ENCODE measurements at places on chromosomes 2 and 18.

- no peaks in the 10 kb centered on the region for H3K27me3 ChIP-seq
- H3K27ac ChIP-seq, result no peak overlapping the region
- no peak for DNase-seq
- no peak overlapping the region for H3K4me3 ChIP-seq
- H3K4me1 ChIP-seq, result no peaks in the 10 kb centered on the region
These were observed 11.2 kb downstream of the DBI start for GRCh38 chr2:119377993-119378345.

DNA sequence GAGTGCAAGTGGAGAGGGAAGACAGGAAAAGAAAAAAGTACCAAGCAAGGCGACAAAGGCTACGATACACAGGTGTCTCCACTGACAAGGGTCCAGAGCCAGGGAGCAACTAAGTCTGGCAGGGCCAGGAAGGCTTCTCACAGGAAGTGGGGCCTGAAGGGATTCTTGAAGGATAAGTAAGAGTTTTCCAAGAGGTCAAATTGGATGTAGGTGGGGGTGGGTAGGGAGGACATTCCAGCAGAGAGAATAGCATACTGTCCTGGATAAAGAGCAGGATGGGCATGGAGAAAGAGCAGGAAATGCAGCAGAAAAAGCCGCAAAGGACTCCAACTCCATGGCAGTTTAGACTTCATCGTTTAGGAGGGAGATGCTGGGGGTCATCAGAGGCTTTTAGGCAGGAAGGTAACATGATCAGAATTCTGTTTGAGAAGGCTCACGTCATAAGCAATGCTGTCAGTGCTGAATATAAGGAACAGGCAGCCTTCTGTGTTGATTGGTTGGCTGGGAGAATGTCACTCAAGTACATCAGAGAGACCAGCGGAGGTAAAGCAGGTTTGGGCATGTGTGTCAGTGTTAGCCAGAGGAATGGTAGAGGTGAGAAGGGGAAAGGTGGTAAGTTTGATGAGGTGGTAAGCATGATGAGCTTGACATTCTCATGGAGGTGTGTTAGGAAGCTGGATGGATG, 35.1 kb downstream of the ARHGAP25 start:
- no peak overlapping the region for H3K27ac ChIP-seq
- H3K4me3 ChIP-seq, result no peak overlapping the region
- no peaks in the 10 kb centered on the region for H3K27me3 ChIP-seq
- no peaks in the 10 kb centered on the region for H3K4me1 ChIP-seq
- H3K36me3 ChIP-seq, result no peaks in the 10 kb centered on the region

DNA sequence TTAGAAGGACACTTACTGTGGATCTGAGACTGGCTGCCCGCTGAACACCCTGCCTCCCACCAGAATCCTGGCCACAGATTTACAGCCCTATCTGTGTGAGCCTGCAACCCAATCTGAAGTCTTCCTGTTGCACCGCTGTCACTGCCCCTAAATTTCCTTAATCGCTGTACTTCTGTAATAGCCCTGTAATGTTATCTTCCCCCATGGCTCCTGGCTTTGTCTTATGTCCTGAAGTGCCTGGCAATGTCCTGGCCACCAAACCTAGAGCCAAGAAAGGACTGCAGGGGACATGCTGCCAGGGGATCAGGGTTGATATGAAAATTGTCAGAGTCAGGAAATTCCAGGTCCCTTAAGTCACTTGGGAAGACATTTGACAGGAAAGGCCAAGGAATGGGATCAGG, 52.7 kb downstream of the FHOD3 start:
- H3K4me3 ChIP-seq, result no peak overlapping the region
- H3K27me3 ChIP-seq, result no peaks in the 10 kb centered on the region
- no peak overlapping the region for H3K27ac ChIP-seq

- H3K27ac ChIP-seq, result no peak overlapping the region
- no peaks in the 10 kb centered on the region for H3K27me3 ChIP-seq
- H3K4me1 ChIP-seq, result no peaks in the 10 kb centered on the region
- H3K4me3 ChIP-seq, result no peak overlapping the region
- no peaks in the 10 kb centered on the region for H3K36me3 ChIP-seq
These were observed 303.7 kb downstream of the PTGR3 start for GRCh38 chr18:74905247-74905646.

DNA sequence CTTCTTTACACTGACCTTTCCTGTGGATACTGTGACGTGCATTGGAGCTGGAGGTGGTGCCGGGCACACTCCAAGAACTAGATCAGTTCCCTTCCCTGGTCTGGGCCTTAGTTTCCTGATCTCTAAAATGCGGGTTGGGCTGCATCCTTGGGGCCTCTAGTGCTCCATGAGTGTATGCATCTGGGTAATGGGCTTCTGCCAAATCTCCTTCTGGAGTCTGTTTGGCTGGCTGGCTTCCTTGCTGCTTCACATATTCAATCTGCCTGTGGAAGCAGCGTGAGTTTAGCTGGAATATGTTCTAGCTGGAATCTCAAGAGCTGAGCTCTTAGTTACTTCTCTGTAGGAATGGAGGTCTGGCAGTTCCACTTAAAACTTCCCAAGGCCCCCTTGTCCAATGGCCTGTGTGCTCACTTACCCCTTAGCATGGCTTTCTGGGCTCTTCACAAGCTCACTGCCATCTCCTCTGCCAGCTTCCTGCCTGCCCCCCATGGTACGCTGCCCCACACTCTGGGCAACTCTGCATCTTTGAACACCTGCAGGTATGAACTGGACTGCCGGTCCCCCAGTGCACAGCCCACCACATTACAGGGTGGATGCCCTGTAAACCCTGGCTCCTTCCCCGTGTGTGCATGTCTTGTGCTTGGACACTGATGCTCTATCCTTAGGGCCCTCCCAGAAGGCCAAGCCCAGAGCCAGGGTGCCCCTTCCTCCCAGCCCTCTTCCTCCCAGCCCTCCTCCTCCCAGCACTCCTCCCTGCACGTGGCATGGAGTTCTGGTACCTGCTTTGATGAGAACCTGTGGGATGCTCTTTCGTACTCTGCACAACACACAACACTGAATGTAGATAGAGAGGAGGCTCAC, 103.6 kb upstream of the SMAD2 start:
- H3K4me1 ChIP-seq, result peaks cover 8% of the 10 kb centered on the region
- no peak for DNase-seq
- no peaks in the 10 kb centered on the region for H3K36me3 ChIP-seq

DNA sequence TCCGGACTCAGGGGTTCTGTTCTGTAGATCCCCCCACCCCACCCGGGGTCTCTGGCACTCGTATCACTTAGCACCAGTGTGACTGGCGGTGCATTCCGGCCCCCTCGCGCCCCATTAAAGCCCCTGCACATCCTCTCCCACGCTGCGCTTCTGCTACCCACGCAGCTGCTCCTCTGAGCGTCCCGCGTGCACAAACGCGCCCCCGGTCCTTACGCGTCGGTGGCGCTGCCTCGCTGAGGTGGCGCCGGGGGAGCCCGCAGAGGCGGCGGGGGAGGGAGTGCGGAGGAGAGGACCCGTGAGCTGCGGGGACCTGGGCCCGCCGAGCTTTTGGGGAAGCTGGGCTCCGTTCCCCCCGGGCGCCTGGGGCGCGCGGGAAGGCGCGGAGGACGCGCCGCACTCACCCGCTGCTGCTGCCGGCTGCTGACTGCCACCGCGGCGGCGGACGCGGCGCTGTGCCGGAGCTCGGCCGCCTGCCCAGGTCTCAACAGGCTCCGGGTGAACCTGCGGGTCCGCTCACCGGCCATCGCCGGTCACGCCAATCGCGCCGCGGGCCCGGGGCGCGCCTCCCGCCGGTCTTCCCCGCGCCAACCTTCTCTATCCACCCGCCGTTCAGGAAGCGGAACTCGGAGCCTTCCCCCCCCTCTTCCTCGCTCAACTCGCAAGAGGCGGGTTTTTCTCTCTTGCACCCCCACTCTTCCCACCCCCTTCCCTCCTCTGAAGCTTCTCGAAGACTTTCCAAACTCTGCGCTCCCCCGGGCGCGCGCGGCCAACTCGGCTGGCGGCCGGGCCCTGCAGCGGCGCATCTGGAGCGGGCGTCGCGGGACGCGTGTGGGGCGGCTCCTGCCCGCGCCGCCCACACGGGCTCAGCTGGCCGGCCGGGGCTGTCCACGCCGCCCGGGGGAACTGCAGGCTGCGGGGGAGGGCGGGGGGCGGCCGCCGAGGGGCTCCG, at the start of gene DOCK10:
Gene DOCK10, minus strand, starts transcription at position 618 of the 949 bp plus-strand sequence. Its CDS starts 94 bp downstream, at position 524.
- H3K36me3 ChIP-seq, result no peaks in the 10 kb centered on the region
- peak; percentile 24 for DNase-seq
- peaks cover 44% of the 10 kb centered on the region for H3K27me3 ChIP-seq
- H3K27ac ChIP-seq, result no peak within 1 kb of the TSS
- peak within 1 kb of the TSS; percentile 87 for H3K4me3 ChIP-seq

GRCh38 chr2:74001781-74002504, 17.2 kb downstream of the TET3 start:
- peaks cover 66% of the 10 kb centered on the region for H3K4me1 ChIP-seq
- no peak overlapping the region for H3K27ac ChIP-seq
- H3K27me3 ChIP-seq, result peaks cover 24% of the 10 kb centered on the region
- H3K36me3 ChIP-seq, result peaks cover 29% of the 10 kb centered on the region

GRCh38 chr2:189660803-189661147, 484 bp upstream of the ASNSD1 start:
- H3K36me3 ChIP-seq, result peaks cover 23% of the 10 kb centered on the region
- H3K4me3 ChIP-seq, result no peak overlapping the region
- H3K27ac ChIP-seq, result no peak overlapping the region
- no peak for DNase-seq
- H3K27me3 ChIP-seq, result no peaks in the 10 kb centered on the region

GRCh38 chr2:77488141-77488540, 34.0 kb downstream of the LRRTM4 start:
- H3K27ac ChIP-seq, result no peak overlapping the region
- DNase-seq, result no peak
- peak overlapping the region; percentile 13 for H3K4me3 ChIP-seq
- H3K27me3 ChIP-seq, result no peaks in the 10 kb centered on the region
- H3K4me1 ChIP-seq, result no peaks in the 10 kb centered on the region
- H3K36me3 ChIP-seq, result no peaks in the 10 kb centered on the region

GRCh38 chr2:140076164-140076563, 1296.0 kb upstream of the NXPH2 start:
- no peaks in the 10 kb centered on the region for H3K4me1 ChIP-seq
- H3K27me3 ChIP-seq, result no peaks in the 10 kb centered on the region
- no peak overlapping the region for H3K27ac ChIP-seq
- no peak overlapping the region for H3K4me3 ChIP-seq

DNA sequence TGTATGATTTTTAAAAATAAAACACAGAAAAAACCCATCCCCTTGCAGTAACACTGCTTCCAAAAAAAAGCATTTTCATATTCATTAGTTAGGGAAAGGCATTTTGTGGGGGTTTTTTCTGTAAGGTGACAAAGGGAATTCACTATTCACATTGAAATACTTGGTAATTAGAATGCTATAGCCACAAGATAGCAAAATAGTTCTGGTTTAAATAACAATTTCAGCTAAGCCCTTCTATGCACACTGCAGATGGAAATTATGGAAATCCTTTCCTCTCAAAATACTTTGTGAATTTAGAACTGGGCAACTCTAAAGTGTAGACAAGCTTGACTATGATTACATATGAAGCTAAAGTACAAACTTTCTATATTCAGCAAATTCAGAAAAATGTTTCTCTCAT, 102.1 kb upstream of the CHRNA1 start:
- no peak overlapping the region for H3K27ac ChIP-seq
- H3K4me1 ChIP-seq, result peaks cover 2% of the 10 kb centered on the region
- H3K36me3 ChIP-seq, result peaks cover 63% of the 10 kb centered on the region
- H3K27me3 ChIP-seq, result no peaks in the 10 kb centered on the region
- no peak for DNase-seq
